Activated CD8-positive, alpha-beta memory T cell treated with anti-CD3 and anti-CD28 coated beads, Interleukin-2, amount 10 ng/mL, durations not matched to agents 7 days and 5 days (primary cell): ENCODE measurements at places on chromosomes 1 and 21. TPM values are rescaled to one million over a fixed set of nuclear protein-coding genes. Genes with fewer than 3 reads are reported as not detected.

- no peak overlapping the region for H3K4me3 ChIP-seq
- DNase-seq, result no peak
- H3K27me3 ChIP-seq, result no peaks in the 10 kb centered on the region
- H3K36me3 ChIP-seq, result no peaks in the 10 kb centered on the region
- no peaks in the 10 kb centered on the region for H3K4me1 ChIP-seq
Observed at GRCh38 chr1:7470904-7471638, 300.0 kb upstream of the VAMP3 start.

GRCh38 chr21:39397646-39398385, 47.8 kb downstream of the LCA5L start:
- H3K4me3 ChIP-seq, result no peak overlapping the region
- peaks cover 21% of the 10 kb centered on the region for H3K36me3 ChIP-seq
- H3K27me3 ChIP-seq, result no peaks in the 10 kb centered on the region
- H3K4me1 ChIP-seq, result no peaks in the 10 kb centered on the region
- no peak overlapping the region for H3K27ac ChIP-seq

DNA sequence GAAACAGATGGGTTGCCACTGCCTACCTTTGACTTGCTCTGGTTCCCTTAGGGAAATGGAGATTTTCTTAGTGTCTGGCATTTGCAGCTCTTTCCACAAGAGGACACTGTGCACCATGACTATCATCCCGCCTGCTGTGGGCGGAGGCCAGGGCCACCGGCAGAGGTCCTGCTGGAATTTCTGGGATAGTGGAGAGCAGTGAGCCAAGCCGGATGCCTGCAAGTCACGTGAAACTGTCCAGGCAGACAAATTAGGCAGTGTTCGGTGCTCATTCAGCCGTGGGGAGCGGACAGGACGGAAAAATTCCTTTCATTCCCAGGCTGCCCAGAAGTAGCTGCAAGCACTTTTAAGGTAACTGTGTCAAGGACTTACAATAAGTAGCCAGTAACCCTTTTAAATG, 43.4 kb downstream of the IGSF5 start:
- no peaks in the 10 kb centered on the region for H3K4me1 ChIP-seq
- H3K27me3 ChIP-seq, result no peaks in the 10 kb centered on the region
- no peak overlapping the region for H3K4me3 ChIP-seq
- H3K36me3 ChIP-seq, result no peaks in the 10 kb centered on the region
- DNase-seq, result no peak

DNA sequence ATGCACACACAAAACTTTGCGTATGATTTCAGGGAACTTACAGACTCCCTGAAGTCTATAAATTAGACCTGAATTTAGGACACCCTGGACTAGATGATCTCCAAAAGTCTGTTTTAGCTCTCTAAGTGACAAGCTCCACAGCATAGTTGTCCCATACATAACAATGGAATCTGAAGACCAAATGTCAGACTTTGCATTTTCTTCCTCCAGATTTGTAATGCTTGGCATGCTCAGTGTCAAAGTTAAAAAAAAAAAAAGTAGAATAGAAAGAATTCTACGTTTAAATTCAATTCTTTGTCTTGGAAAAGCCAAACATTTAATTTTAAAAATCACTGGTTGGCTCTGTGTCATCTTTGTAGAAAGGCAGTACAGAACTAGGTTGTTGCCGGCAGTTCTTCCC, 66.7 kb downstream of the OLFML2B start:
- no peak for DNase-seq
- H3K27me3 ChIP-seq, result no peaks in the 10 kb centered on the region
- H3K36me3 ChIP-seq, result peaks cover 15% of the 10 kb centered on the region
- H3K4me3 ChIP-seq, result no peak overlapping the region
- H3K27ac ChIP-seq, result no peak overlapping the region
- peaks cover 22% of the 10 kb centered on the region for H3K4me1 ChIP-seq

TNFSF18 gene
- total RNA-seq, result not detected

- H3K36me3 ChIP-seq, result peaks cover 3% of the 10 kb centered on the region
- peaks cover 59% of the 10 kb centered on the region for H3K4me1 ChIP-seq
- H3K4me3 ChIP-seq, result no peak overlapping the region
- DNase-seq, result peak; percentile 54
- no peak overlapping the region for H3K27ac ChIP-seq
- peaks cover 58% of the 10 kb centered on the region for H3K27me3 ChIP-seq
Observed at GRCh38 chr1:228830954-228831481, 95.7 kb downstream of the RHOU start.

DNASE2B gene
- not detected for total RNA-seq

- no peak overlapping the region for H3K27ac ChIP-seq
- H3K36me3 ChIP-seq, result peaks cover 2% of the 10 kb centered on the region
- no peaks in the 10 kb centered on the region for H3K4me1 ChIP-seq
Observed at GRCh38 chr1:6301526-6301925, 40.6 kb upstream of the GPR153 start.

- H3K36me3 ChIP-seq, result no peaks in the 10 kb centered on the region
- DNase-seq, result no peak
- peaks cover 4% of the 10 kb centered on the region for H3K27me3 ChIP-seq
- H3K27ac ChIP-seq, result no peak overlapping the region
- H3K4me1 ChIP-seq, result peaks cover 10% of the 10 kb centered on the region
Observed at GRCh38 chr1:53552981-53553733, 94.0 kb downstream of the DMRTB1 start.

GRCh38 chr1:19360432-19360831, 48.3 kb downstream of the SLC66A1 start:
- no peak for DNase-seq
- peaks cover 22% of the 10 kb centered on the region for H3K36me3 ChIP-seq
- H3K4me1 ChIP-seq, result peaks cover 25% of the 10 kb centered on the region
- H3K27me3 ChIP-seq, result no peaks in the 10 kb centered on the region

- peak within 1 kb of the TSS; percentile 79 for H3K4me3 ChIP-seq
- H3K36me3 ChIP-seq, result no peaks in the 10 kb centered on the region
- H3K27me3 ChIP-seq, result peaks cover 21% of the 10 kb centered on the region
- peaks cover 10% of the 10 kb centered on the region for H3K4me1 ChIP-seq
- H3K27ac ChIP-seq, result peak within 1 kb of the TSS; percentile 15
Observed at GRCh38 chr1:25875154-25875855, at the start of gene PAQR7. Gene PAQR7, minus strand, starts transcription at chr1:25875708. Its CDS starts 11,869 bp downstream, at chr1:25863839.

DNA sequence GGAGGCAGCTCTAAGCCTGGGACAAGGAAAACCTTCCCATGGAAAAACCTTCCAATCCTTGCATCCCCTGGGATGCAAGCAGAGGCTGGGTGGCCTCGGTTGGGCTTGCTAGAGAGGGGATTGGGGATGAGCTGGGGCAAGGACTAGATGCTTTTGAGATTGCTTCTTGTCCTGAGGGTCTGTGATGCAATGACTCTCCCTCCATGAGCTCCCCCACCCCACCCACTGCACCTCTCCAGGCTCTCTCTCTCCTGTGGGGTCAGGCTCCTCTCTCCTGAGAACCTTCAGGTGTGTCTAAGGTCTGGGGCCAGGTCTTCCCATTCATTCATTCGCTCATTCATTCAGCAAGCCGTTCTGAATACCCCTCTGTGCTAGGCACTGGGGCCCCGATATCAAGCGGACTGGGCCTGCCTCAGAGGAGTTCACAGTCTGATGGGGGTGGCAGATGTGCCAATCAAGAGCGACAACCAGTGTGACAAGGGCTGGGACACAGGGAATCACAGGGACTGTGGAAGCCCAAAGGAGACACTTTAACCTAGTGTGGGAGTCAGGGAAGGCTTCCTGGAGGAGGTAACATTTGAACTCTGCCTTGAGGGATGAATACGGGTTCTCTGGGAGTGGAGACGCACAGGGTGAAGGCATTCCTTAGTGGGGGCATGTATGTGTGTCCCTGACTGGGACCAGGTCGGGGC, 6.5 kb downstream of the LDLRAD1 start:
- no peaks in the 10 kb centered on the region for H3K36me3 ChIP-seq
- no peak overlapping the region for H3K27ac ChIP-seq
- no peak overlapping the region for H3K4me3 ChIP-seq
- H3K27me3 ChIP-seq, result peaks cover 8% of the 10 kb centered on the region
- no peak for DNase-seq
- no peaks in the 10 kb centered on the region for H3K4me1 ChIP-seq

NHLH2 gene
- not detected for total RNA-seq

PCP4 gene
- not detected for total RNA-seq

DNA sequence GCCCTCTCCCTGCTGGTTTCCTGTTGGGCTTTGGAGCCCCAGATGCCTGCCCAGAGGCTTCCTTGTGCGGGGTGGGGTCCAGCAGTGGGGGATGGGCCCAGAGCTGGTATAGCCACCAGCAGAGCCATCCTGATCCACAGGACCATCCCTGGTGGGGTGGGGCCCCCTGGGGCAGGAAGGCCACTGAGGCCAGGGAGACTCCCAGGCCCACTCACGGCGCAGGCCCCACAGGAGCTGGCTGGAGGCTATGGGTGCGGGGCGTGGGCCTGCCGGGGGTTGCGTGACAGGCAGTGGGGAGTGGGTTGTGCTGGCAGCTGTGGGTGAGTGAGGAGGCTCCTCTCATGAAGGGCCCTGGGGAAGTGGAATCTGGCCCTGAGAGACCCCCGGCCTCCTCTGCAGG, 5.7 kb downstream of the LRRC3 start:
- H3K27ac ChIP-seq, result no peak overlapping the region
- H3K4me1 ChIP-seq, result peaks cover 5% of the 10 kb centered on the region
- H3K27me3 ChIP-seq, result no peaks in the 10 kb centered on the region

DNA sequence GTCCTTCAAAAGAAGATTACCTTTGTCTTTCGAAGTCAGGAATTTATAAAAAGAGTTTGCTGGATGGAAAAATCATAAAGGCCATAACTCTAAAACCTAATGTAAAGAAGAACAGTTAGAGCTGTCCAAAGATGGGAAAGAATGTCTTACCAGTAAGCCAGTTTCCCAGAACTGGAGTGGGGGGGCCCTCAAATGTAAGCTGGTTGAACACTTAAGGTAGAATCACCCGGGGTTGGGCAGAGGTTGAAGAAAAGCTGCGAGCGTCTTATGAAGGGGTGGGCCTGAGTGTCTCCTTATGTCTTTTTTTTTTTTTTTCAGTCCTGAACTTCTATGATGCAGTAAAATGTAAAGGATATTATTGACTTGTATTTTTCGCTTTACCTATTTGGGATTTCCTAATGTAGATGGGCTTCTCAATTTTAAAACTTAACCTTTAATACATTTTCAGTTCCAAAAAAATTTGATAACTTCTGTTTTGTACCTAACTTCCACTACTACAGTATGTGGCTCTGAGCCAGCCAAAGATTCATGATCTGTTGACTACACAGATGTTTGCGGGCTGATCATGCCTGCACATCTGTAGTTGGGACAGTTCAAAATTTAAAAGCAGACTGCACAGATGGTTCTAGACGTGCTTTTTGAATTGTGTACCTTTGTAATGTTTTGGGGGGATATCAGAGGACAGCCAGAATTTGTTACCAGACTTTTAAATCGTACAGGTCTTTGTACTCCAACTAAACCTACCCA, 43.6 kb downstream of the NFYC start:
- no peak overlapping the region for H3K4me3 ChIP-seq
- H3K4me1 ChIP-seq, result peaks cover 21% of the 10 kb centered on the region
- H3K27me3 ChIP-seq, result no peaks in the 10 kb centered on the region
- peaks cover 24% of the 10 kb centered on the region for H3K36me3 ChIP-seq

- H3K27ac ChIP-seq, result no peak overlapping the region
- peaks cover 10% of the 10 kb centered on the region for H3K4me1 ChIP-seq
- H3K27me3 ChIP-seq, result peaks cover 25% of the 10 kb centered on the region
Observed at GRCh38 chr1:180246579-180246978, 16.5 kb downstream of the LHX4 start.

DNA sequence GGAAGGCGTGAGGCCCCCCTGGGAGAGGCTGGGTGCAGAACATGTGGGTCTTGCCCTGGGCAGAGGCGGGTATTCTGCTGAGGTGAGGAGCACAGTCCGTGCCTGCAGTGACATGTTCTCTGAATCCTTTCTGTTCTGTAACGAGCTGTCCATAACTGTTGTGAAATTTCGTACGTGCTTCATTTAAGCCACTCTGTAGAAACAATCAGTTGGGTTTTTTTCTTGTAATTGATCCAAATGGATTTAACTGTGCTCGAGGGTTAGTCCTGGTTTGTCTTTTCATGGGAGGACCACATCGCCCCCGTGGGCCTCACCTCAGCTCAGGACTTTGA, 45.4 kb upstream of the DIP2A start:
- H3K27ac ChIP-seq, result no peak overlapping the region
- H3K36me3 ChIP-seq, result peaks cover 11% of the 10 kb centered on the region
- H3K4me1 ChIP-seq, result peaks cover 8% of the 10 kb centered on the region
- DNase-seq, result no peak

DNA sequence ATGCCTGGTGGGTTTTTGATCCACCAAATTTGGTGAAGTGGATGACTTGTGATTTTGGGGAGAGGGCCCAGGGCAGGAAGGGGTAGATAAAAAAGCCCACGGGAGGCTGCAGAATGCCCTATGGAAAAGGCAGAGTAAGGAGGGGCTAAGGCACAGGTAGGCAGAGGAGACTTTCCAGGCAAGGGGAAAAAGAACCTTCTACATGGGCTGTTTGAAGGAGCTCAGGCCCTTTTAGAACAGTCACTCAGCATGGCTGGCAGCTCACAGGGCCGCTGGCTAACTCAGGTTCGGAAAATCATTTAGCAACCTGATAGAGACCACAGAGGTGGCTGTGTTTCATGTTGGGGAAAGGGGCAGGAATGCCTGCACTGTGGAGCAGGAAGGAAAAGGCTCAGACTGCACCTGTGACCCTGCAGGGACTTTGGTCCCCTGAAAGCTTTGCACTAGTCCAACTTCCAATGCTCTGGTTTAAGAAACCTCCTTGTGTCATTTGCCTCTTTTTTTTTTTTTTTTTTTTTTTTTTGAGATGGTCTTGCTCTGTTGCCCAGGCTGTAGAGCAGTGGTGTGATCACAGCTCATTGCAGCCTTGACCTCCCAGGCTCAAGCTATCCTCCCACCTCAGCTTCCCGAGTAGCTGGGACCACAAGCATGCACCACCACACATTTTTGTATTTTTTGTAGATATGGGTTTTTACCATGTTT, 58.5 kb upstream of the ENAH start:
- no peaks in the 10 kb centered on the region for H3K4me1 ChIP-seq
- DNase-seq, result no peak
- no peak overlapping the region for H3K4me3 ChIP-seq
- H3K36me3 ChIP-seq, result no peaks in the 10 kb centered on the region

DNA sequence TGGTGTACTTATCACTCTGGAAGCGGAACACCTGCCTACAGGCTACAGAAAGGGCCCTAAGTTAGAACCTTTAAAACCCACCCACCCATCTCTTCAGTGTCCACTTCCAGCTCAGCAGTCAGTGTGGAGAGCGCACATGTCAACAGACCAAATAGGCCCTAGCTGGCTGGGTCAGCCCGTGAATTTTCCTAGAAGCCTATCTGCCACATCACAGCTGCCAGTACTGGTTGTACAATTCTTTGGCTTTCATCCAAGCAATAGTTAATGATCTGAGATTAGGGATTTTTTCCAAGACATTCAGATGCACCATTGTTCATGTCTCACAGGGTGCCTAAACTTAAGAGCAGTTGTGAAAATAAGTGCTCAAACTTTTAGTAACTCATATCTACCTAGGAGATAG, 197.1 kb downstream of the KCNK2 start:
- no peaks in the 10 kb centered on the region for H3K36me3 ChIP-seq
- H3K27me3 ChIP-seq, result no peaks in the 10 kb centered on the region
- DNase-seq, result no peak
- H3K27ac ChIP-seq, result no peak overlapping the region
- H3K4me3 ChIP-seq, result no peak overlapping the region

OR2G6 gene
- not detected for total RNA-seq

GRCh38 chr1:110433803-110434202, 17.1 kb upstream of the PROK1 start:
- H3K4me1 ChIP-seq, result no peaks in the 10 kb centered on the region
- H3K4me3 ChIP-seq, result no peak overlapping the region
- no peak overlapping the region for H3K27ac ChIP-seq
